Heart left ventricle (tissue), 16 donors: ENCODE measurements at places on chromosomes 3 and 15. TPM values are rescaled to one million over a fixed set of nuclear protein-coding genes. Genes with fewer than 3 reads are reported as not detected.

Gene KNG1
- not detected for polyA plus RNA-seq

GRCh38 chr3:62942764-62943163 is 67.5 kb upstream of the CADPS start:
- H3K4me1 ChIP-seq, result no peaks in the 10 kb centered on the region
- no peak for DNase-seq
- no peaks in the 10 kb centered on the region for H3K27me3 ChIP-seq
- no peaks in the 10 kb centered on the region for H3K36me3 ChIP-seq

Gene SLC24A5
- not detected for polyA plus RNA-seq

Gene CFAP20DC
- polyA plus RNA-seq, result not detected

GRCh38 chr15:68389041-68389930 is 42.7 kb downstream of the ITGA11 start:
- no peaks in the 10 kb centered on the region for H3K27me3 ChIP-seq
- no peak overlapping the region for H3K27ac ChIP-seq
- no peaks in the 10 kb centered on the region for H3K36me3 ChIP-seq
- peaks cover 7% of the 10 kb centered on the region for H3K4me1 ChIP-seq

DNA sequence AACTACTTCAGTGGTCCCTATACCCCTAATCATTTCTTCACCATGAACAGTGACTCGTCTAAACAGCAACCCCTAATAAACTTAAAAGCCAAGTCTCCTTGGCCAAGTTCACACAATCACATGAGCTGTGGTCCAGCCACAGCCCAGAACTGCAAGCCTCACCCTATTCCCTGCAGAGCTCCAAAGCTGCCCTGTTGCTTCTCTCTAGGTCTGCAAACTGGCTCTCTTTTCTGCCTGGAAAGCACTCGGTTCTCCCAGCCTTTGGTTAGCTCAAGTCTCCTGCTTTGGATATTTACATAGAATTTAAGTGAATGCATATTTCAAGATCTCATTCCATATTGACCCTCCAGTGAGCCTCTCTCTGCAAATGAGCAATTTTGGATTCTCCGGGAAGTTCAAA is 107.0 kb downstream of the TOP2B start:
- no peak for DNase-seq
- no peaks in the 10 kb centered on the region for H3K27me3 ChIP-seq
- no peaks in the 10 kb centered on the region for H3K36me3 ChIP-seq
- peaks cover 59% of the 10 kb centered on the region for H3K4me1 ChIP-seq

Gene P2RY13
- 0.25 TPM for polyA plus RNA-seq

DNA sequence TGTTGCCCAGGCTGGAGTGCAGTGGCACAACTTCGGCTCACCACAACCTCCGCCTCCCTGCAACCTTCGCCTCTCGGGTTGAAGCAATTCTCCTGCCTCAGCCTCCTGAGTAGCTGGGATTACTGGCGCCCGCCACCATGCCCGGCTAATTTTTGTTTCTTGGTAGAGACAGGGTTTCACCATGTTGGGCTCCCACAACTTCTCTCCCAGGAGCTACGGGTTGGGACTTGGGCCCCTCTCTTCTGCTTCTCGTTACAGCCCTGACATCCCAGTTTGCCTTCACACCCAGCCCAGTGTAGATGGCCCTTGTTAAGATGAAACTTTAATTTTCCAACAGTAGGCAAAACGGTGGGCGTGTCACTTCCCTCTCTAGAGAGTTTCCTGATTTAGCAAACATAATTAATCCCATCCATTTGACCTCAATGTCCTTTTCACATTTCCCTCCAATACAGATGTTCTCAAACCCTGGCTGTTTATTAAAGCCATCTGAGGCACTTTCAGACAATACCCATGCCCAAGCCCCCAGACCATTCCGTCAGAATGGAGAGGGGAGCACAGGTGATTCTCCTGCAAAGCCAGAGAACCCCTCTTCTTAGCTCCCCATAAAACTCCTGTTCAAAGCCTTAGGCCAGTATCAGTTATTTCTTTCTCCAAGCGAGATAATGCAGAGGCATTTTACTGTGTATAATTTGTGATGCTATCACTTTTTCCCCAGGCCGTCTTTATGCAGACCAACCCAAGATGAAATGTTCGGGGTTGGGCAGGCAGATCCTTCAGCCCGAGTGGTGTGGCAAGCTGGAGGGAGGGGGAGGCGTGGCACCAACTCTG is 245.7 kb downstream of the XXYLT1 start:
- H3K27ac ChIP-seq, result no peak overlapping the region
- no peaks in the 10 kb centered on the region for H3K27me3 ChIP-seq
- no peaks in the 10 kb centered on the region for H3K4me1 ChIP-seq
- H3K36me3 ChIP-seq, result no peaks in the 10 kb centered on the region
